ENCODE measurements at places on chromosomes 2 and 18.

DNA sequence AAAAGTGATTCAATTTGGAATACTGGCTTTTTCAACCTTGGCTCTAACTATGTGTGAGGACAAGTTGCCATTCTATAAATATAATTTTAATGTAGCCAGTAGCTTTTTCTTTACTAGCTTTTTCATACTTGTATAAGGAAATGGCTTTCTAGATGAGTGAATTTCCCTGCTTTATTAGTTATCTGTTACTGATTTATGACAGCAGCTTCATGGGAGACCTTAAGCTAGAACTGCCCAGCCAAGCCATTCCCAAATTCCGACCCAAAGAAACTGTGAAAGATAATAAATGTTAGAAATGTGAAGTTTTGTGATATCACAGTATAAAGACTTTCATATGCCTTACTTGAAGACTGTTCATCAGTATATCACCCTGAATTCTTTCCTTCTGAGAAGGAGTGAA is 32.3 kb downstream of the BABAM2 start:
- DNase-seq: no peak

- DNase-seq: no peak
These were observed 56.9 kb upstream of the SEMA4C start for GRCh38 chr2:96926791-96927190.

DNA sequence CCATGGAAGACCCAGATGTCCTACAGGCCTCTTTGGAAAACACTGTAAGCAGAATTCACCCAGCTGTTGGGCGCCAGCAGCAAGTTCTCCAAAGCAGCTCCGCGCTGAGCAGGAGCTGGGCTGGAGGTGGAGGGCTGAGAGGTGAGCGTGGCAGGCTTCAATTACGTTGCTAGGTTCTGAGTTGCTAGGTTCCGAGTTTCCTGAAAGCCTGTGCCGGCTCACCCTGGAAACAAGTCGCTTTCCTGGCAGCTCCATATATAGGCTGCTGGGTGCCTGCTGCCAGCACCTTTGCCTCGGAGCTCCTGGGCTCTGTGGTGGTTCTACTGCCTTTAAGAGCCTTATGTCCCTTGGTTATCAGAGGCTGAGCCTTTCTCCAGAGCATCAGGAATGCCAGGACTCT is 14.4 kb upstream of the EGR4 start:
- DNase-seq: no peak

DNA sequence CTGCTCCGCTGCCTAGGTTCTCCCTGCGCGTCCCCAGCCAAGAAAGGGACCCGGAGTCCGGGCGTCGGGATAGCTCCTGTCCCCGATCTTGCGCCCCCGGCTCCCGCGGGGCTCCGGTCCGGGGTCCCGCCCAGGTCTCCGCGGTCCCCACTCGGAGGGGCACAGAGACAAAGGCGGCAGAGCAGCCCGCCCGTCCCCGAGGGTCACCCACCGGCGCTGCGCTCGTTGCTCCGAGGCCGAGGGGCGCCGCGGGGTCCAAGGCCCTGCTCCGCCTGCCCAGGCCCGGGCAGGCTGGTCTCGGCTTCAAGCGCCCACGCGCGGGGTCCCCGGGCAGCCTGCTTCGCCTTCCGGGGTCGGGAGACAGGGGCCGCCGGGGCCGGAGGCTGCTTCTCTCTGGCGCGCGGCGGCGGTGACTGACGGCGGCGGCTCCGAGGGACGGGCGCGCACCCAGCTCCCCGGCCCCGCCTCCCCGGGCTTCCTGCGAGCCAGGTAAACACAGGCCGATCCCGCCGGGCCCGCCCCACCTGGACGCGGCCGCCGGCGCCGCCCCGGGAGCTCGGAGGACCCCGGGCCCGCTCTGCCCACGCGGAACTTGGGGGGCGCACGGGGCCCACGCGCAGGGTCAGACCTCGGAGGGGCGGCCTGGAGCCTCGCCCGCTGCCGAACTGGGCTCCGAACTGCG is at the start of gene MBP:
MBP (minus strand) TSS at position 415 of the 682 bp plus-strand sequence. CDS start 27,522 bp downstream, outside the sequence.
- no peak for DNase-seq

DNA sequence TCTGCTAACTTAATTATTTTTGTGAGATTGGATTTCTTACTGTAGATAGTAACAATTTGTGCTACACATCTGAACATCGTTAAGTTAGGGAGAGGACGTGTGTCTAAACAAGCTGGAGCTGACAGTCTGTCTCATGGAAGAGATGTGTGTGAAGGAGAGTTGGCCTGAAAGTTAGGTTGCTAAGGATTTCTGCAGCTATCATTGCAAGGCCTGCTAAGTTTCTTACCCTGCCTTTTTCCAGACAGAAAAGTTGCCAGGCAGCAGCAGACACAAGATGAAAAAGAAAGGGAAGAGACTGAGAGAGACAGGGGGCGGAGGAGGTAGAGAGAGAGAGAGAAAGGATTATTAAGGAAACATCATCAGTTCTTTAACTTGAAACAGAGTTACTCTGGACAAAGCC is 4.1 kb upstream of the LRP1B start:
- DNase-seq: no peak

DNA sequence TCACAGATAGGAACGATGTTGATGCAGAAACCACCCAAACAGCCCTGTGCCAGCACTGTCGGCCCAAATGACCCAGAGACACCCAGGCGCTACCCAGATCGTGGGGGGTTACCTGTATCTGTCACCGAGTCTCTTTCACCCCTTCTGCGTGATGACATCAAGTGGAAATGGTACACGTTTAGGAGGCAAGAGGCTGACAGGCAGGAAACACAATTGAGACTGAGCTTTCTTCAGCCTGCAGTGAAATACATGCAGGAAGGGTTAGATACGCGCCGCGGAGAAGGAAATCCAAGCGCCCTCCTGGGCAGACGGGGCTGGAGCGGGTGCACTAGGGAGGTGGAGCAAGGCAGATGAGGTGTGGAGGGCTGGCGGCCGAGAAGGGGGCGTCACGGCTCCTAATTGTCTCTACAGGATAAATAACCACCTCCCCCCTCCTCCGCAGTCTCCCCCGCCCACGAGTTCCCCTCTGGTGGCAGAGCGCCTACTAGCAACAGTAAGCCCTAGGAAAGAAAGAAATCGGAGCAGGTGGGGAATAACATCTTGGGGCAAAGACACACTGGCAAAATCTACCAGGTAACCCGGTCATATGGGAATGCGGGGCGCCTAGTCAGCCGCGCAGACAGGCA is at the start of gene RNF152:
RNF152 (minus strand) TSS at position 325 of the 626 bp plus-strand sequence. CDS start 76,544 bp downstream, outside the sequence.
- DNase-seq: no peak

DNA sequence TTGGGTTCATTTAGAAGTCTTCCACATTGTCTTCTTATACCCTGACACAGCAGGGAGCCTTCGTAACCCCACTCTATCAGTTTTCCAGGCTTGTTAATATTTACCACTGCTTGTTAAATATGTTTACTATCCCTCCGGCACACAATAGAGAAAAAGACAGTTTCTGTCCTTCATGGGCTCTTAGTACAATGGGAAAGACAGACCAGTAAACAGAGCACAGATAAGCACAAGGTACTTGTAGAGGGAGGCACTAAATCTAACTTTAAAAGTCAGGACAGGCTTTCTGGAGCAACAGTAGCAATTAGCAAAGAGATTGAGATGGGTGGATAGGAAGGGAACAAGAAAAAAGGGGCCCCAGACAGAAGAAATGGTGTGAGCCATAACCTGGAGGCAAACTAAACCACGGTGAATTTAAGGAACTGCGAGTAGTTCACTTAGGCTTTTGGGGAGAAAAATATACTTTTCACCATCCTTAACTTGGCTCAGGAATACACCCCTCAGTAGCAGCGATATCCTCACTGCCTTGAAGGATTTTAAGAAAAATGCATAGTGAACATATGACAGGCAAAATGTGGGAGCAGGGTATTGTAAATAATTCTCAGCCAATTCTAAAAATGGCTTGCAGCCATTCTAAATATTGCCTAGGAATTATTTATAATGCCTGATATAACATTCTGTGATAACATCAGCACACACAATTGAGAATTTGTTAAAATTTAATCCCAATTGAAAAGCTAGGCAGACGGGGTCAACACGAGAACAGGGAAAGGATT is 383.7 kb downstream of the CDH2 start:
- DNase-seq: no peak

- peak; percentile 91 for DNase-seq
These were observed 1.2 kb upstream of the CHMP1B start for GRCh38 chr18:11849841-11850634.

DNA sequence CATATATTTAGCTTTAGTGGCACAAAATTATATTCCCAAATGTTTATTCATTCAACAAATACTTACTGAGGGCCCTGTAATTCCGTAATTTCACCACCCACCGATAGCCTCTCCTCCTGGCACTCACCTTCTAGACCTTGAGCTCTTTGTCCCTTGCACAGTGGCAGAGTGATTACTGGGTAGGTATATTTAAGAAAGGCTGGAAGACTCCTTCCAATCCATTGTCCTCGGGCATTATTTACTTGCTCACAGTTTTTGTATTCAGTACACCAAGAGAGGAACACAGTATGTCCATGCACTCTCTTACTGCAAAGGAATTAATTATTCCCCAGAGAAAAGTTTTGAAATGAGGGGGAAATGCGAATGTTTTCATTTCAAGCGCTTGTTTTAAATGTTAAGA is 1.1 kb upstream of the CDCA7 start:
- DNase-seq: no peak

DNA sequence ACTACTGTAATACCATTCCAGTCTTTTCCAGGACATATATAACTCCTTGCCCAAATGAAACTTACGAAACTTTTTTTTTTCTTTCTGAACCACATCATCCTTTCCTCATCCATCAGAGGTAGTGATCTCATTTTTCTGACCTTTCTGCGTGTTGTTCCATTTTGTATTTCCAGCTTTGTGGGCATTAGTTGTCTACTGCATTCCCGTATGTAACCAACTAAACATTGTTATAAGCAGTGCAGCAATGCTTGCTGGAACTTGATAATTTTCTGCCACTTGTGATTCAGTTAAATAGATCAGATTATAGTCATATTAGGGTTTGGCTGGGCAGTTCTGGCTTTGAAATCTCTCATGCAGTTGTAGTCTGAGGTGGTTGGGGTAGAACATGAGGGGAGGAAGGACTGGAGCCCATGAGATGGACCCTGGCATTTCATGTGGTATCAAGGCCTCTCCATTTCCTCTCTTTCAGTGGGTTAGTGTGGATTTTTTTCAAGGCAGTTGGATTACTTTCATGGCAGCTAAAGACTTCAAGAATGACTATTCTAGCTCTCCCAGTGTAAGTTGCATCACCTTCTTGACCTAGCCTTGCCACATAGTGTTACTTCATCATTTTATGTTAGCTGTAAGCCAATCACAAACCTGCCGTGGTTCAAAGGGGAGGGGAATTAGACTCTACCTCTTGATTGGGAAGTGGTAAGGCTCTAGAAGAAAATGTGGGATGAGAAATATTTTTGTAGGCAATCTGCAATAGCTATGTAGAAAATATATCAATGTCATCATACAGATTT is 80.5 kb downstream of the EHBP1 start:
- DNase-seq: no peak

- DNase-seq: no peak
These were observed 71.1 kb upstream of the DSC1 start for GRCh38 chr18:31233621-31234275.

GRCh38 chr2:15421753-15422152 is 139.4 kb downstream of the NBAS start:
- DNase-seq: no peak

DNA sequence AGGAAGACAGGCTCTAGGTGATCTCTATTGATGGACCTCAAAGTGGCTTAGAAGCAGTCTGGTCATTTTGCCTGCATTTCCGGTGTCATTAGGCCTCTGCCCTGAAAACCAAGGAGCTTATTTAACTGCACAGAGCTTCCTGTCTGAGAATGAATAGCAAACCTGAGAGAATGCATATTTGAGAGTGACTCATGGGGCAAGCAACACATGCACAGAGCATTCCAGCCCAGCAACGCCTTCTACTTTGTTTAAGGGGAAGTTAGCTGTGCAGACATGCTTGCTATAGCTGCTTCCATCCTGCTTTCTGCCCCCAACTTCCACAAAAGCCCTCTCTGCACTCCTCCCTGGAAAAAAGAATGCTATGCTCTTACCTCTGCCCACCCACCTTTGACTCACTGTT is 232.8 kb downstream of the GRB14 start:
- DNase-seq: peak; percentile 94

DNA sequence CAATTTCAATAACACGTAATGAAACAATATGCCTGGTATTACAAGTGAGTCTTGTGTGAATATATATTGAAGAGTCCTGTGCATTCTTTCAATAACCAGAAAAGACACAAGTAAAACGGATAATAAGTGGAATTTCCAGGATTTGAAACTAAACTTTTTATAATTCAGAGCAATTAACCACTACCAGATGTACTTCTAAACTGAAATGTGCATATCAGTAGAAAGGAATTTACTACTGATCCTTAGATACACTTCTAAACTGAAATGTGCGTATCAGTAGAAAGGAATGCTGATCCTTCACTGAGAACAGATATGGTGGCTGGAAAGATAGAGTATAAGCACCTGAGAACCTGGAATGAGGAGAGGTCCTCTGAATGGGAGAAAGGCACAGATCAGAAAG is 470.9 kb upstream of the SPHKAP start:
- DNase-seq: no peak

DNA sequence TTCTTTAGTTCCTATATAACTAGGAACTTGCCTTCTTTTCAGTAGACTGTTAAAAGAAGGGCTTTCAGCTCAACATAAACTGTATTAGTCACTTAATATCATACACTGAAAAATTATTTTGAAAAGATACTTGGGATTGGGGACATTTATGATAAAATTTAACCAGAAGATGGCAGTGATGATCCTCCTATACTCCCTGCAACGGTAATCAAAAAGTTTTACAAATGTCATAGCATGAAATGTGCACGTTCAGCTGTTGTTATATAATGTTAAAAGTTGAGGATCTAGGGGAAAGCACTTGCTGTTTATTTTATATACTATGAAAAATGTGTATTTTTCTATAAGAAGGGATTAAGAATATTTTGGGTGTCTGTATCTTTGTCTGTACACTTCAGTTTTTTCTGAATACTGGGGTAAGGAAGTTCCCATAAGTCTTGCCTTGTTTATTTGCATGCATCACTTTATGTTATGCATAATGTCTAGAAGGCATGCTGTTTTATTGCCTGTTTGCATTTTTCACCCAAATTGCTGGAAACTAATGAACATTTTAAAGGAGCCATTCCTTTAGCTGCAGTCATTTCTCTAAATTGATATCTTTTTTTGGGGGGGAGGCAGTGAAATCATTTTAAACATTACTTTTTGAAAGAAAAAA is 19.0 kb downstream of the DYNC1I2 start:
- peak; percentile 48 for DNase-seq

GRCh38 chr18:22185771-22186386 is 16.5 kb downstream of the GATA6 start:
- no peak for DNase-seq

GRCh38 chr2:46874236-46874929 is 41.2 kb downstream of the MCFD2 start:
- no peak for DNase-seq

DNA sequence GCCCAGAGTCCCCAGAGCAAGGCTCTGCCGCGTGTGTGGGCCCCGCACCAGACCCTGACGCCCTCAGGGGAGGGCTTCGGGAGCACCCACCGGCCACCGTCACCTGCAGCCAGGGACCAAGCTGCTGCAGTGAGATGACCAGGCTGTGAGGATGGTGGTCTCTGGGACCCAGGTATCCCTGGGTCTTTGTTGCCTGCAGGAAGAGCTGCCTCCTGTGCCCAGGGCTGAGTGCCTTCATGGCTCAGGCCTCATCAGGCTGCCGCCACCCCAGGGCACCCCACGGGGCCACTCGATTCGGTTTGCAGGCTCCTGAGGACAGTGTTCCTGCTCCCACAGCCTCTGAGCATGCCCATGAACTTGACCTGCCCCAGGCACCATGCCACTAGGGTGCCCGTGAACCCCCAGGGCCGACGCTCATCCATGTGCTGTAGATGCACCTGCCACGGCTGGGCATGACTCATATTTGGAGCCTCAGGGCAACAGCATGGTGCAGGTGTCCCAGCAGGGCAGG is 109.8 kb downstream of the FAM210A start:
- no peak for DNase-seq

Data from HT1080 (cell line).